ENCODE measurements at places on chromosomes 1 and 21. TPM values are rescaled to one million over a fixed set of nuclear protein-coding genes. Genes with fewer than 3 reads are reported as not detected.

- H3K36me3 ChIP-seq, result no peaks in the 10 kb centered on the region
- no peak overlapping the region for H3K27ac ChIP-seq
- H3K4me3 ChIP-seq, result no peak overlapping the region
- DNase-seq, result no peak
- no peaks in the 10 kb centered on the region for H3K4me1 ChIP-seq
Measured at GRCh38 chr1:244735876-244736561, 83.1 kb downstream of the DESI2 start.

DNA sequence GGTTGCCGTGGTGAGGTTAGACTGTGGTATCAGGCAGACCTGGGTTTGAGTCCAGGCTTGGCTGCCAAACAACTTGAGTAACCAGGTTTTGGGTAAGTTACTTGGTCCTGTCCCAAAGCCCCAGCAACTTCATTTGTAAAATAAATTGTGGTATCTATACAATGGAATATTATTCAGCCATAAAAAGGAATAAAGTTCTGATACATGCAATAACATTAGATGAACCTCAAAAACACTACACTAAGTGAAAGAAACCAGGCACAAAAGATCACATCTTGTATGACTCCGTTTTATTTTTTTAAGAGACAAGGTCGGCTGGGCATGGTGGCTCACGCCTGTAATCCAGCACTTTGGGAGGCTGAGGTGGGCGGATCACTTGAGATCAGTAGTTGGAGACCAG, 16.4 kb upstream of the MIXL1 start:
- no peaks in the 10 kb centered on the region for H3K27me3 ChIP-seq
- H3K36me3 ChIP-seq, result no peaks in the 10 kb centered on the region
- DNase-seq, result no peak
- no peak overlapping the region for H3K27ac ChIP-seq
- no peaks in the 10 kb centered on the region for H3K4me1 ChIP-seq

The RRP1B gene
- 94.3 TPM for total RNA-seq

- no peak overlapping the region for H3K27ac ChIP-seq
- no peaks in the 10 kb centered on the region for H3K27me3 ChIP-seq
- H3K4me3 ChIP-seq, result no peak overlapping the region
- DNase-seq, result no peak
Measured at GRCh38 chr1:164577291-164577690, 18.3 kb downstream of the PBX1 start.

GRCh38 chr1:230568008-230568407, 74.3 kb upstream of the COG2 start:
- DNase-seq, result no peak
- no peaks in the 10 kb centered on the region for H3K4me1 ChIP-seq
- no peak overlapping the region for H3K4me3 ChIP-seq
- no peak overlapping the region for H3K27ac ChIP-seq

The DFFA gene
- total RNA-seq, result 67.7 TPM

GRCh38 chr1:86155807-86156565, 586 bp downstream of the COL24A1 start:
- DNase-seq, result no peak
- H3K27ac ChIP-seq, result no peak overlapping the region
- no peaks in the 10 kb centered on the region for H3K27me3 ChIP-seq
- no peak overlapping the region for H3K4me3 ChIP-seq
- no peaks in the 10 kb centered on the region for H3K36me3 ChIP-seq

The WNT9A gene
- 0.13 TPM for total RNA-seq
